ENCODE measurements at places on chromosomes 12 and 14.

DNA sequence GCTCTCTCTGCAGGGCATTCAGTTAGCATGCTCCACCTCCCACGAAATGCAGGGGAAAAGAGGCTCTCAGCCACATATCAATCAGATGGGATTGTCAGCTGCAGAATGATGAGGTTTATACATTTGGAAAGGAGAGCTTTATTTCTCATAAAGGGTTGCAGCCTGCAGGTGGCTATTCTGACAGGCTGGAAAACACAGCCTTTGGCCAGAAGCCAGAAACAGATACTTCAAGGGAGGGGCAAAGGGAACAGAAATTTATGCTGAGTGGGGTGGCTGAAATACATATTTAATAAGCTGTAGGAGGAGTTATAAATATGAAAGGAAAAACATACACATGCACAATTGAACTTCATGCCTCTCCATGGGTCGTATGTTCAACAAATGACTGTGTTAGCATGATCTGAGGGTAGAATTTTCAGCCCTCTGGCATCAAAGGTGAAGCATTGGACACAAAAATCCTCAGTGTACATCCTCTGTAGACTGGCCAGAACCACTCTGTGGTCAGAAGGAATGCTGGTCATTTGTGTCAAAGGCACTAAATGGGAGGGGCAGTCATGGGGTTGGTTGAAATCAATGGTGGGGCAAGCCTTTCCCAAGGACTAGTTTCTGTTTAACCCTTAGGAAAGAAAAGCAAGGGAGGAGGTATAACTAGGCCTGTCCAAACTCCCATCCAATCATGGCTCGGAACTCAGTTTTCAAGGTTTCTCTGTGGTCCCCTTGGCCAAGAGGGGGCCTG is 62.4 kb downstream of the TMX1 start:
- DNase-seq = no peak

DNA sequence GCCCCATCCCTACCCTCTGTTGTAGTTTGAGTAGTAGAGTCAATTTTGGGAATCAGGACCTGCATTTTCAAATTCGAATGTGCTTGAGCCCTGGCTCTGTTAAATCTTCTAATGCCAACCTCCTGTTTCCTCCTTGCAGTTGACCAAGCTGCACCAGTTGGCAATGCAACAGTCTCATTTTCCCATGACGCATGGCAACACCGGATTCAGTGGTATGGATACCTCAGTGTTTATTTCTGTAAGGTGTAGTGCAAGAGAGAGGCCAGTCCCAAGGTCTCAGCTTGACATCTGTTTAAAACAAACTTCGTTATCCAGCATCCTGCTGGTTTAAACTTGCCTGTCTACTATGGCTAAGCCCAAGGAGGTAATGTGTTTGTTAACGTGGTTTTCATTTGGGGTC is 15.2 kb downstream of the PCBP2 start:
- DNase-seq = no peak

- DNase-seq = peak; percentile 84
Measured at GRCh38 chr12:40105515-40106201, at the start of gene SLC2A13. Gene SLC2A13, minus strand, starts transcription at chr12:40106081. Its CDS starts 273 bp downstream, at chr12:40105808.

DNA sequence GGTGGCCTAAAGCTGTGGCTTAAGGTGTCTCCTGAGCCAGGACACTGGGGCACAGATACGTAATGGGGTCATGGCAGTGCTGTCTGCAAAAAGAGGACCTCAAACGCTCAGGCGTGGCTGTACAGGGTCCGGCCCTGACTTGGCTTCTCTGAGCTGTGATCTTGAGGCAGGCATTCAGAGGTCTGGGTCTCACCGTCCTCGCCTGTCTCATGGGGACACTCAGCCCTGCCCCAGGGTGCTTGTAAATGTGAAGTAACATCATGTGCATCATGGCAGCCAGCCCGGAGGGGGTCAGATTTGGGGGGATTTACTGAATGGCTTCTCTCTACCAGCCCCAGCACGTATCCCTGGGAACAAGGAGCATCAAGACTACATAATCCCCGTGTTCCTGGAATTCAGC is 28.8 kb downstream of the DIO3 start:
- no peak for DNase-seq

- no peak for DNase-seq
Measured at GRCh38 chr14:91315844-91316267, 71.4 kb upstream of the GPR68 start.

DNA sequence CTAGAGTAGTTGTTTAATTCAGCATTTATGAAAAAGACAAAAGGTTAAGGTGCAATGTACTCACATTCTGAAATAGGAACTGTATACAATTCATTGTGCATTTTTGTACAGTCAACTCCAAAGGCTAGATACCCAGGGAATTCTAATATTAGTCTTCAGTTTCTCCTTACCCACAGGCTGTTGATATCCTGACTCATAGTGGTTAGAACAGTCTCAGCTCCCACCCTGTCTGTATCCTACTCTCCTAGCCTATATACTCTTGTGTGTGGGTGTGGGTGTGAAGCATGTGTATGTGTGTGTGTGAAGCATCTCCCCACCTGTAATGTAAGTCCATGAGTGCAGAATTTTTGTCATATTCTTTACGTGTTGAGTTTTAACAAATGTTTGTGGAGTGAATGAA is 229.5 kb downstream of the NAV3 start:
- DNase-seq = no peak

- DNase-seq = no peak
Measured at GRCh38 chr12:52848661-52849255, at the start of gene KRT78. Gene KRT78, minus strand, starts transcription at chr12:52848994. Its CDS starts 64 bp downstream, at chr12:52848930.
